Non-pigmented ciliary epithelial cell (primary cell): ENCODE measurements at places on chromosomes 11 and 22.

DNA sequence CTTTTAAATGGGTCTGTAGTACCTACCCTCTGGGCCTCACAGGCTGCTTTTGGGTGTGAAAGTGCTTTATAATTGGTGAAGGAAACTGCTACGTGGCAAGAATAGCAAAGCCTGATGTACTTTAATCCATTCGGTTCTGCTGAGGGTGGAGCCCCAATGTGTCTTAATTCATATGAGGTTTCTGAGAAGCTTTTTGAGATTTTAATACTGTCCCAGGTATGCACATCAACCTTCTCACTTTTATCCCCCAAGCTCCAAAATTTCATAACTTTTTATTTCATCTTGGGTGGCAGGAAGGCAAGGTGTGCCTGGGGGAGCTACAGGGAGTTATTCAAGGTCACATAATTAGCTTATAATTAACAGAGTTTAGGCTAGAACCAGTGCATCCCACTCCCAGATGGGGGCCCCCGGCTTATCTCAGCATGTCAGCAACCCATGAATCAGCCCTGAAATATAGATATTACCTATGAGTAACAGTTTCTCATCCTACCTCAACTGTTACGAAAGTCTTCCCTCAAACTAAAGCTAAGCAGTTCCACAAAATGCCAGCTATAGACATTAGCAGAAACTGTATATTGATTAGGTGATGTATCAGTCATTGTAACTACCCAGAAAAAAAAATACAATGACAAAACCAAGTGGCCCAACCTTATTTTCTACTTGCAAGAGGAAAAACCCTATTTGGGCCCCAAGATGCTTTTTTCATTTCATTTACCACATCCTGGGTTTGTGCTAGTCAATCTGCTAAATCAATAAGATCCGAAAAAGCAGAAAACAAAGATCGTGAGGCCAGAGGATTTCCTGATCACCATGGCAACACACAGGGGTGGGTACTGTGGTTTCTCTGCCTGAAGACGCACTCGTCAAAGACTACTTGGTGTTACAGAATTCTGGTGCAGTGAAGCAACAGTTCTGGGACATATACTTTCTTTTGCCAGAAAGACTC, 26.7 kb downstream of the CD44 start:
- no peak for DNase-seq

- DNase-seq, result no peak
Measured at GRCh38 chr22:42074846-42075676, 1.0 kb downstream of the PHETA2 start.

DNA sequence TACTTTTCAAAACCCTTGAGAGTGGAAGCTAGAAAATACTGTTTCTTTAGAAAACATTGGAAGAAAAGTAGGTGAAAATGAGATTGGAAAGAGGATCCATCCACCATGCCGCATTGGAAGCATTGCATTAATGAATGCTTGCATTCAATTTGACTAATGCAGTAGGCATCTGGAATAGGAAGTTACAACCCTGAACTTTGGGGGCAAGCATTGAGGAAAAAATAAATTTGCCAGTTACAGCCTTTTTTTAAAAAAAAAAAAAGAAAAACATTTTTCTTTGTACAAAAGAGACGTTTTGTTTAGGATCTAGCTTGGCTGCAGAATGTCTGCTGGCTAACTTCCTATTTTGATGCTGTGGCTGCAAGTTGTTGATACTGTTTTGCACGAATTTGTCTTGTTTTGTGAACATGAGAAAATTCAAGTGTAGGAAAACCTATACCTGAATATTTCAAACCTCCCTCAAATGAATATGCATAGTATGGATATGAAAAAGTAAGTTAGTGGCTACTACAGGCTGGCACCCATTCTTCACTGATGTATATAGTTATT, 28.1 kb downstream of the RTN3 start:
- no peak for DNase-seq

GRCh38 chr22:40919446-40919845, 31.7 kb upstream of the RBX1 start:
- DNase-seq, result no peak

GRCh38 chr11:10305262-10305963, 540 bp downstream of the ADM start:
- DNase-seq, result no peak

GRCh38 chr22:47119181-47119580, 356.7 kb downstream of the TBC1D22A start:
- DNase-seq, result no peak

DNA sequence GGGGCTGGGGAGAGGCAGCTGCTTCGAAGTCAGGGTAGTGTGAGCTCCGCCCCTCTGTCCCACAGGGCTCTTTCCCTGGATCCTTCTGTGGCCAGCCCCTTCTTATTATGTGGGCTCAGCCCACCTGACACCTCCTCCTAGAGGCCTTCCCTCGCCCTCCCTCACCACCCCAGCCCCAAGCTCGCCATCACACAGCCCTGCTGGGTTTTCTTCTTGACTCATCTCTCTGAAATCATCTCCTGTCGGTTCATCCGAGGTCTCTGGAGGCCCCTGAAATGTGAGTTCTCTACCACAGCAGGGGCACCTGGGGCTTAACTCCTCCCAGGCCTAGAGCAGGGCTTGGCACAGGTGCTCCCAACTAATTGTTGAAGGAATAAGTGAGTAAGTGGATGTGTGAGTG, 65.2 kb downstream of the CACNA1I start:
- DNase-seq, result no peak

DNA sequence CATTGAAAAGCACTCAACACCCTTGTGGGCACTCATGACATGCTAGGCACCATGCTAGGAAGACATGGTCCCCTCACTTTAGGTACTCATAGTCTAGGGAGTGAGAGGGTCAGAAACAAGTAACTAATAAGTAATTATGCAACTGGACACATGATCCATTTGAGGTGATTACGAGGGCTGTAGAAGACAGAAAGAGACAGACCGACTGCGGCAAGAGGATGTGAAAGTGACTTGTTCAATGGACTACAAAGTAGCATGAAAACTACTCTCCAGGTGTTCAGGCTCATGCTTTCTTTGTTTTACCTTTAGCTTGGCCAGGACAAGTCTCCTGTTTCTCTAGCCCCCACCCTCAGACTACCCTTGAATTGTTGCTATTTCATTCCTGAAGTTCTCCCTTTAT, 310.8 kb upstream of the SORL1-AS1 start:
- DNase-seq, result no peak

- DNase-seq, result no peak
Measured at GRCh38 chr22:35930933-35931332, 97.7 kb downstream of the RBFOX2 start.

DNA sequence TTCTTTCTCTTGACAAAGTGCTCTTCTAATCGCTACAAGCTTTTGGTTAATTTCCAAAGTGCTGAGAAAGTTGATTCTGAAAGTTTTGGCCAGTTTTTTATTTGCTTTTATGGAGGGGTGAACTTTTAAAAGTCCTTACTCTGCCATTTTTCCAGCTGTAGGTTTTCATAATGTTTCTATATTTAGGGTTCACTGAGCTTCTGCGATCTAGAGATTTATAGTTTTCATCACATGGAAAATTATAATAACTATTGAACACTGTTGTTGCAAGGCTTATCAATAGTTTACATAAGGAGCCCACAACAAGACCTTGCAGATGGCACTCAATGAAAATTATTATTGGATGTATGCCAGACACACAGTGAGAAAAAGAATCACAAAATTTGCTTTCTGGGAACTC, 55.1 kb downstream of the DLG2 start:
- no peak for DNase-seq

- DNase-seq, result peak; percentile 89
Measured at GRCh38 chr11:17267576-17267975, 9.0 kb upstream of the NUCB2 start.

GRCh38 chr11:113805640-113806039, 26.0 kb downstream of the CLDN25 start:
- DNase-seq, result no peak

GRCh38 chr11:27107548-27107947, 66.9 kb downstream of the BBOX1 start:
- DNase-seq, result no peak

GRCh38 chr11:2963112-2963754, 28.9 kb downstream of the NAP1L4 start:
- DNase-seq, result no peak

DNA sequence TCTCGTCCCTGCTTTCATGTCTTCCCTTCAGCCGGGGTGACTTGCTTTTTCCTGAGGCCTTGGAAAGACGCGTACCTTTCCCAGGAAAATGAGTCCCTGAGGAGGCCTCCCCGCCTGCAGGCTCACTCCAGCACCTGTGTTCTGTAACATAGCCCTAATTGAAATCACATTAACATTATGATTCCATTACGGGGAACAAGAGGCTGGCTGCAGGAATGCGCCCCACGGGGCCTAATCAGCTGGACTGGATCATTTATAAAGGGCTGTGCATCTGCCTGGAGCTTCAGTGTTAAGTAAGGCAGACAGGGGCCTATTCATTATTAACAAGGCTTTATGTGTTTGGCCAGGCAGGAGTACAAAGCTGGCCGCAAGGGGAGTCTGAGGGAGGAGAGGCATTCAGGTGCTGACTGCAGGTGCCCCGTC, 41.9 kb upstream of the TSPAN18 start:
- no peak for DNase-seq
